HL-60 (cell line): ENCODE measurements at places on chromosomes 5 and 9.

GRCh38 chr5:175579742-175580432, 78.0 kb upstream of the HRH2 start:
- DNase-seq: no peak

- DNase-seq: no peak
Observed at GRCh38 chr5:132840313-132840712, 9.9 kb upstream of the SHROOM1 start.

DNA sequence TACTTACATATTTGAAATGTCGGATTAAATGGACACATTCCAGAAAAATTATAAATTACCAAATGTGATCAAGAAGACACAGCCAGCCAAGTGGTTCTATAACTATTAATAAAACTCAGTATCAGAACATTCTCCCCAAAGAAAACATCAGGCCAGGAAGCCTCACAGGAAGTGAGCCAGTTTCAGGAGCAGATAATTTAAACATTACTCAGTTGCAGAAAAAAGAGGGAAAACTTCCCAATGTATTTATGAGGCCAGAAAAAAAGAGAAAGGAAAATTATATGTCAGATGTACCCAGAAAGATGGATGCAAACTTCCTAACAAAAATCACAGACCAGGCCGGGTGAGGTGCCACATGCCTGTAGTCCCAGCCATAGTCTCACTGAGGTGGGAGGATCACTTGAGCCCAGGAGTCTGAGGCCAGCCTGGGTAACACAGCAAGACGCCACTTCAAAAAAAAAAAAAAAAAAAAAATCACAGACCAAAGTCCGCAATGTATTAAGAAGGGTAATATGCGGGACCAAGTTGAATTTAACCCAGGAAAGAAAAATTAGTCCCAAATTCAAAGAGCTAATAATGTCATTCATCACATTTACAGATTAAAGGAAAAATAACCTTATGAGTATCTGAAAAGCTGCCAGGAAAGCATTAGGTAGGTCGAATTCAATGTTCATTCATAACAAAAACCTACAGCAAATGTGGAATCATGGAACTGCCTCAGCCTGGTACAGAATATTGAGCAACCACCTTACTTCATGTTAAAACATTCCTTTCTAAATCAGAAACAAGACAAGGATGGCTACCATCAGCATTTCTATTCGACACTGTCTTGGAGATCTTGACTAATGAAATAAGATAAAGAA, 37.2 kb upstream of the NRARP start:
- no peak for DNase-seq

DNA sequence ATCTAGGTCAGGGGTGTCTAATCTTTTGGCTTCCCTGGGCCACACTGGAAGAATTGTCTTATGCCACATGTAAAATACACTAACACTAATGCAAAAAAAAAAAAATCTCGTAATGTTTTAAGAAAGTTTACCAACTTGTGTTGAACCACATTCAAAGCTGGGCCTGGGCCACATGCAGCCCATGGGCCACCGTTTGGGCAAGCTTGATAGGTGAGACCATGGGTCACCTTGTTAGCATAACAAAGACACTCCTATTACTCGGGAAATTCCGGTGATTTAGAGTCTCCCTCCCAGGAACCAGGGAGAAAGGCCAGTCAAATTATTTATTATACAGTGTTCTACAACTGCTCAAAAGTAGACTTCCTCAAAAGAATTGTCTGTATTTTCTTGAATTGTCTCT, 12.7 kb downstream of the RECK start:
- no peak for DNase-seq

DNA sequence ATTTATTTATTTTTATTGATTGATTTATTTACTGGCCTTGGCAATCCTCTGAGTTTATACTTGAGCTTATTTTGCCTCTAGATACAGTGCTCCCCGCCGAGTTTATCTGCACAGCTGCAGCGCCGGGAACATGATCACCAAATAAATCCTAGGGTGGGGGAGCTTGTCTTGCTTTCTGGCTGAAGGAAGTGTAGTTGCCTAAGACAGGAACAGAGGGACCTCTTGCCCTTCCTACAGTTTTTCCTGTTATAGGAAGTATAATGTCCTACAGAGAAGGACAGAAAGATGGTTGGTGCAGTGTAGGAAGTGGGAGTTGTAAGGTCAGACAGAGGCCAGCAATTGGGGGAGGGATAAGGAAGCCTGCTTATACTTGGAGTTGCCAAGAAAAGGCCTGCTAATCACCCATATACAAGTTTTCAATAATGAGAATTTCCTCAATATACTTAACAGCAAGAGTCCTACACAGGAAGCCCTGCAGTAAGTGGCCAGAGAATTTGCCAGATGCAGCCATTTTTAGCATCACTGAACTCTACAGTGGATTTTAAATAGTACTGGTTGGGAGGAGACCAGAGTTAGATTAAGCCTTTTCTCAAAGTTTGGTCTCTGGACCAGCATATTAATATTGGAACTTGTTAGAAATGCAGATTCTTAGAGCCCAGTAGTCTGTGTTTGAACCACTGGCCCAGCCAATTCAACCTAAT, 7.7 kb downstream of the AOPEP start:
- peak; percentile 28 for DNase-seq

GRCh38 chr9:126667190-126668055, 53.7 kb downstream of the LMX1B start:
- DNase-seq: no peak
